ENCODE measurements at places on chromosomes 6 and 20.

DNA sequence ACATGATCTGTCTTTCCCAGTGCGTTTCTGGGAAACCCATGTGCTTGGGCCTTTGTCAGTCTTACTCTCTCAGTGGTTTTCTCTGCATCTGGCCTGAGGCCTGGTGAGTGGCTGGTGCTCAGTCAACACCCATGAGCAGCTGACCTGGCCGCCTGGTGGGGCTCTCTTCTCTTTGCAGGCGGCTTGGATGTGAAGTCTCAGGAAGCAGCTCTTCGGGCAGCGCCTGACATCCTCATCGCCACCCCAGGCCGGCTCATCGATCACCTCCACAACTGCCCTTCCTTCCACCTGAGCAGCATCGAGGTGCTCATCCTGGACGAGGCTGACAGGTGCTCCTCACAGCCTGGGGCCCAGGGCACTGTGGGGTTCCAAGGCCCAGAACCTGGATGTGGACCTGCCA is 10.8 kb downstream of the DDX27 start:
- no peak for DNase-seq

- peak; percentile 74 for DNase-seq
These were observed 61.4 kb downstream of the WDR27 start for GRCh38 chr6:169640351-169640852.

- no peak for DNase-seq
These were observed 3.0 kb upstream of the SDCBP2 start for GRCh38 chr20:1331801-1332453.

DNA sequence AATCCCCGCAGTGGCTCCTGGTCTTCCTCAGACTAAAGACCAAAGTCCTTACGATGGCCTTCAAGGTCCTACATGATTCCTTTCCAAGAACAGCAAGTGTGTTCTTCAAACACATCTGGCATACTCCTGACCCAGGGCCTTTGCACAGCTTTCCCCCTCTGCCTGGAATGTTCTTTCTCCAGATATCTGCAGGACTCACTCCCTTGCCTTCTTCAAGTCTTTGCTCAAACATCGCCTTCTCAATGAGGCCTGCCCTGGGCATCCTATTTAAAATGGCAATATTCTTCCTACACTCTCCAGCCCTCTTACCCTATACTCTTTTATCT is 30.2 kb downstream of the VEGFA start:
- DNase-seq, result no peak

DNA sequence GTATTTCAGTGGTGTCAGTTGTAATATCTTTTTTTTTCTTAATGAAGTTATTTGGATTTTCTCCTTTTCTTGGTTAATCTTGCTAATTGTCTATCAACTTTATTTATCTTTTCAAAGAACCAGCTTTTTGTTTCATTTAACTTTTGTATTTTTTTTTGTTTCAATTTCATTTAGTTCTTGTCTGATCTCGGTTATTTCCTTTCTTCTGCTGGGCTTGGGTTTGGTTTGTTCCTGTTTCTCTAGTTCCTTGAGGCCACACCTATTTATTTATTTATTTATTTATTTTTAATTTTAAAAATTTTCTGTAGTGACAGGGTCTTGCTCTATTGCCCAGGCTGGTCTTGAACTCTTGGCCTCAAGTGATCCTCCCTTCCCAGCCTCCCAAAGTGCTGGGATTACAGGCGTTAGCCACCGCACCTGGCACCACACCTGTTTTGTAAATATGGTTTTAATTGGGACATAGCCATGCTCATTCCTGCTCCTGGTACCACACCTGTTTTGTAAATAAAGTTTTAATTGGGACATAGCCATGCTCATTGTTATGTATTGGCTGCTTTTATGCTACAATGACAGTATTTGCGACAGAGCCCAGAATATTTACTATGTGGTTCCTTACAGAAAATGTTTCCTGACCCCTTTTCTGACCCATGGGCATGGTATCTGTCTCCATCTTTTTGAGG is 22.2 kb downstream of the KDM1B start:
- DNase-seq, result no peak

DNA sequence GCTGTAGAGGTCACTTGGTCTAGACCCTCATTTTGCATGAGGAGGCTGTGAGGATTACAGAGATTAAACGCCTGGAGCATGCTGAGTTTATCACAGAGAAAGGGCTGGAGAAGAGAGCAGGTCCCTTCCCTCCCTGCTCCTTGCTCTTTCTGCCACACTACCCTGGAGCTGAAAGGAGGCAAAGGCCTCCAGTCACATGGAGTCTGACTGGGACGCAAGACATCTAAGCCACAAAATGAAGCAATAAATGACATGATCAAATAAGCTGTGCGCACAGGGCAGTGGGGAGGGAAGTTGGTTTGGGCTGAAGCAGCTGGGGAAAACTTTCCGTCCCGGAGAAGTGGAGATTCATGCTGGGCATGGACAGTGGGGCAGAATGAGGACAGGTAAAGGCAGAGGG is 33.3 kb downstream of the ATXN1 start:
- no peak for DNase-seq

DNA sequence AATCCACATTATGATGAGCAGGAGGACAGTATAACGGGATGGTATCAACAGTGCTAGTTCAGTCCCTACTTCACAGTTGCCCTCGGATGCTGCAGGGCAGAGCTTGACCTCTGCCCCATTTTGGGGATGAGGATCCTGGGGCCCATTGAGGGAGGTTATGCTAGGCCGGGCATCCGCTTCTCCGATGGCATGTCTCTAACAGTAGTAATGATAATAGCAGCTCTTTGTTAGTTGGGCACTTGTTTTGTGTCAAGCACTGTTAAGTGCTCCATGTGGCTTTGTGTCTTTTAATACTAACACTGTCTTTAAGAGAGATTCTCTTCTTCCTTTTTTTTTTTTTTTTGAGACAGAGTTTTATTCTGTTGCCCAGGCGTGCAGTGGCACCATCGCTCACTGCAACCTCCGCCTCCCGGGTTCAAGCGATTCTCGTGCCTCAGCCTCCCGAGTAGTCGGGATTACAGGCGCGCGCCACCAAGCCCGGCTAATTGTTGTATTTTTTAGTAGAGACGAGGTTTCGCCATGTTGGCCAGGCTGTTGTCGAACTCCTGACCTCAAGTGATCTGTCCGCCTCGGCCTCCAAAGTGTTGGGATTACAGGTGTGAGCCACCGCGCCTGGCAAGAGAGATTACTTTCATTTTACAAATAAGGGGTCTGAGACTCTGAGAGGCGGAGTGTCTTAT is 1.1 kb downstream of the MAPRE1 start:
- DNase-seq, result no peak

GRCh38 chr20:62219101-62219991 is 732 bp downstream of the HRH3 start:
- no peak for DNase-seq

DNA sequence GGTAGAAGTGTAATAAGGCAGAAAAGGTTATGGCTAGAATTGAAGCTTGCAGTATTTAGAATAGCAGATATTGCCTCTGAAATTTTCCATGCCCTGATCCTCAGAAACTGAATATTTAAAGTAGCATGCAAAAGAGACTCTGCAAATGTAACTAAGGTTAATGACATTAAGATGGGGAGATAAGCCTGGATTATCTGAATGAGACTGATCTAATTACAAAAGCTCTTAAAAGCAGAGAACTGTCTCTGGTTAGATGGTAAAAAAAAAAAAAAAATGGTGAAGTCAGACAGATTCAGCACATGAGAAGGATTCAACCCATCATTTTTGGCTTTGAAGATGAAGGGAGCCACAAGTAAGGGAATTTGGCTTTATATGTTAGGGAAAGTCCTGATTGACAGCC is 503.7 kb upstream of the IRAK1BP1 start:
- no peak for DNase-seq

DNA sequence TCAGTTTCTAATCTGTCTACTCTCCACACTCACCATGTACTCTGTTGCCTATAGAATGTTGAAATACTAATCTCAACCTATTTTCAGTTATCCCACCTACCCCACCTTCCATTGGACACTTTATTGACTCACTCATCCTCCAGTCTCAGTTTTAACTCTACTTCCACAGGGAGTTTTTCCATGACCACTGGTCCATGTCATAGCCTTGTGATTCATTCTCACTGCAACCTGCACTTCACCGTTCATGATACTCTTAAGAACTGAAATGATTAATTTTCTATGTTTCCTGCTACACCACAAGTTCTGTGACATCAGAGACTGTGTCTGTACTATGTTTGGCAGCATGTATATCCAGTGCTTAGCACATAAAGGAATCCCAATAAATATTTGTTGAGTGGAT is 122.8 kb upstream of the HSF2 start:
- DNase-seq, result no peak

DNA sequence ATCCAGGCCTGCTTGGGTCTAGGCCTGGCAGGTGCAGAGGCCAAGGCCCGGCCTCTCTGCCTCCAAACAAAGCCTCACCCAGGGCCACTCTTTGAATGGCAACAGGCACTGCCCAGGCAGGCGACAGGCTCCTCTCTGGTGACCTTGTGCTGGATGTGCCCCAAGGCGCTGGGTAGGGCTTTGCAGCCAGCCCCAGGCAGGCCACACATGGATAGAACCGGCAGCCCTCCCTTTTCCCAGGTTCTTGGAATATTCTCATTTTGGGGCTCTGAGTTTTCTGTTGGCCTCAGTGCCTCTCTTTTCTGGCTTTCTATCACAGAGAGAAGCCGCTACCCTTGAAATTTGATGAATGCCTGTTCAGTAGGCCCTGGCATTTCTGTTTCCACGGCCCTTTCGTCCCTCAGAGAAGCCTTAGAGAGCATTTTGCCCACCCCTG is 18.9 kb downstream of the PKIG start:
- no peak for DNase-seq

- DNase-seq, result no peak
These were observed 9.2 kb upstream of the GHRH start for GRCh38 chr20:37270576-37271420.

GRCh38 chr6:138862456-138862855 is 66.6 kb downstream of the ECT2L start:
- DNase-seq, result no peak

DNA sequence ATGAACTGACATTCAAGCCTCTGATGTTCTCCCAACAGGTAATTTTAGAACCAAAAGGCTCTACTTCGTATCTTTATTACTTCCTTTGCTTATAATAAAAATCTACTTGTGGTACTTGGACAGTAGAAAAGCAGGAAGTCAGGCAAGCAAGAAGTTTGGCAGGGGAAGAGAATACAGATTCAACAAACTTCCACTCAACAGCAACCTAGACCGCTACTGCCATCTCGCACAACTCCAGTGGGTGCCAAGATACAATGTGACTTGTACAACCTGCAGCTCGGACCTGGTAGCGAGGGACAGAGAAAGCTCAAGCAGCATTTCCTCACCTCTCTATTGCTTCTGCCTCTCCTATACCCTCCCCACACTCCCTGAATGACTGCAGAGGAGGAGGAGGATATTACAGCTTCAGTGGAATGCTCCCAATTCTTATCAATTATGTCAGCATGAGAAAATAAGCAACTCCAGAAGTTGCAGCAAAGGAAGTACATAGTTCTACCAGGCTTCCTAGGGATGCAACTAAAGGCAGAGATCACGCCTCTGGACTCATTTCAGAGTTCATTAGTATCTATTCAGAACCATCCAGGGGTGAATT is 76.5 kb downstream of the MBOAT1 start:
- DNase-seq, result no peak

DNA sequence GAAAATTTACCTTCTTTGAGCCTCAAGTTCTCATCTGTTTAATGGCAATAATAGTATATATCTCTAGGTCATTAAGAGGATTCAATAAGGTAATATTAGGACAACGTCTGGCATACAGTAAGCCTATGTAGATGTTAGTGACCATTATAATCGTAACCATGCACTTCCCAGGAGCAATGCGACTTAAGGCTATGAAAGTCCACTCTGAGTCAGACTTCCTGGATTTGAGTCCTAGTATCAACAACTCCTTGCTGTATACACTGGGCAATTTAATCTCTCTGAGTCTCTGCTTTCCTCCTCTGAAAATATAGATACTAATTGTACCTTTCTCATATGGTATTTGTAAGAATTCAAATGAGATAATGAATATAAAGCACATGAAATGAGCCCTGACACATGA is 168.1 kb upstream of the HDDC2 start:
- DNase-seq, result no peak

DNA sequence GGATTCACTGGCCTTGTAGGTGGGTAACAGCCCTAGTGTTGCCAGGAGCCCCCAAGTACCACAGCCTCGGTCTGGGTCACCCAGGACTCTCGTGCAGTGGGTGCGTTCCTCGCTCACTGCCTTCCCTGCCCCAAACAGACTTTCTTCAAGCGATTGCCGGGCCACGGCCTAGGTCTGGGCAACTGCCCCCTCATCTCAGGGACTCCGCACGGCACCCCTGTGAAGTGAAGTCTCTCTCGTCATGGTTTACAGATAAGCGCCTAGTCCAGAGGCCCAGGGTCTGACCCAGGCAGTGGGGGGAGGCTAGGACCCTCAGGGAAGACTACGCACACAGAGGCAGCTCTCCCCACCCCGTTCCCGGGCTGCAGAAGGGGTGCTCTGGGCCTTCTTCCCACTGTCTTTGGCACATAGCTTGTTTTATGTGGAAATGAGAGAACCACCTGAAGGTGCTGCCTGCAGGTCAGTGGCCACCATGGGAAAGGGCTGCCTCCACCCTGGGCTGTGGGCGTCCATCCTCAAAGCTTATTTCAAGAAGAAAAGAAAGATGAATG is 220.8 kb downstream of the ERMARD start:
- no peak for DNase-seq

DNA sequence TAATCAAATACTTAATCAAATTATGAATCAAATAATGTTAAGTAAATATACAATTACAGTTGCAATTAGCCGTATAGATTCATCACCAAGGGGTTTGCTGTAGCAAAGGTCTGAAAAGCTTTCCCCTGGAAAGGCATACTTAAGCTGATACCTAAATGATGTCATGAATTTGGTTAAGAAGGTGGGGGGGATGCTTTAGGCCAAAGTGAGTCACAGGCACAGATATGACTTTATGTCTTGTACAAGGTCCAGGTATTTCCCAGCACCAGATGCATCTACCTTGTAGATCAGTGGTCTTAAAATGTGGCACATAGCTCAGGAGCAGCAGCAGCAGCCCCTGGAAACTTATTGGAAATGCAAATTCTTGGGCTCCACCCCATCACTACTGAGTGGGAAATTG is 557.3 kb upstream of the CDH4 start:
- DNase-seq, result no peak

DNA sequence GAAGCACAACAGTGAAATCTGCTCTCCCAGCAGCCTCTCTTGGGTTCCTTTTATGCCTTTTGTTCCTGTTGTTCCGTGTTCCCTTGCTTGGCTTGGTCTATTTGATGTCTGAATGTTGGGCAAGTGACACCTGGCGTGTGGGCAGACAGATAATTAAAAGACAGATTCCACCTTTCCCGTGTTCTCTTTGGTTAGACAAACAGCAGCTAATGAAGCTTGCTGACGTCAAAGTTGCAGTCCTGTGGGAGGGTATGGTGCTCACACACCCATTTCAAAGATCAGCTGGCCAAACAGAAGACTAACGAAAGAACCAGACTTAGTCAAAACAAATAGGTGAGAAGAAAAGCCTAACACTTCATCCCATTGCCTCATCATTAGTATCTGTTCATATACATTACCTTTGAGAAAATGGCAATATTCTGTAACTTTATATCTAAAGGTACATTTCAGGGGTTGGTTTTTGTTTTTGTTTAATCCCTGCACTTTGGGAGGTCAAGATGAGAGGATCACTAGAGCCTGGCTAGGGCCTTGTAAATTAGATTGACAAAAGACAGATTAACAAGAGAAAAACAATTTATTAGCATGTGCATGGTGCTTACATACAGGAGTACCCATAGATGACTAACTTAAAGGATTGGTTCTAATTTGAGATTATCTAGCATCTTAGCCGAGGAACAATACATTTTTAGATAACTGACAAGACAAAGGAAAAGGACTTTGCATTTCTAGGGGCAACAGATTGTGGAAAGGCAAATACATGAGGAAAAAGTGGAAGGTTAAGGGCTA is 48.9 kb upstream of the TNFRSF21 start:
- no peak for DNase-seq

Measured in AG08395 (cell line).